SJSA1 (cell line): ENCODE measurements at places on chromosomes 6 and 20. TPM values are rescaled to one million over a fixed set of nuclear protein-coding genes. Genes with fewer than 3 reads are reported as not detected.

The GSTA3 gene
- not detected in 2 replicates for total RNA-seq

The MOG gene
- total RNA-seq = not detected in 2 replicates

The GTSF1L gene
- total RNA-seq = not detected in 2 replicates

The SNPH gene
- total RNA-seq = 3.3 and 5.4 TPM in 2 replicates

The JPH2 gene
- total RNA-seq = 19.1 and 21.7 TPM in 2 replicates

The AIF1 gene
- not detected in 2 replicates for total RNA-seq
